ENCODE measurements at places on chromosomes 16 and 17.

- no peak for DNase-seq
Measured at GRCh38 chr17:82820278-82821251, 19.3 kb downstream of the ZNF750 start.

GRCh38 chr17:49557312-49558024, 18.2 kb upstream of the NXPH3 start:
- DNase-seq = peak; percentile 79

DNA sequence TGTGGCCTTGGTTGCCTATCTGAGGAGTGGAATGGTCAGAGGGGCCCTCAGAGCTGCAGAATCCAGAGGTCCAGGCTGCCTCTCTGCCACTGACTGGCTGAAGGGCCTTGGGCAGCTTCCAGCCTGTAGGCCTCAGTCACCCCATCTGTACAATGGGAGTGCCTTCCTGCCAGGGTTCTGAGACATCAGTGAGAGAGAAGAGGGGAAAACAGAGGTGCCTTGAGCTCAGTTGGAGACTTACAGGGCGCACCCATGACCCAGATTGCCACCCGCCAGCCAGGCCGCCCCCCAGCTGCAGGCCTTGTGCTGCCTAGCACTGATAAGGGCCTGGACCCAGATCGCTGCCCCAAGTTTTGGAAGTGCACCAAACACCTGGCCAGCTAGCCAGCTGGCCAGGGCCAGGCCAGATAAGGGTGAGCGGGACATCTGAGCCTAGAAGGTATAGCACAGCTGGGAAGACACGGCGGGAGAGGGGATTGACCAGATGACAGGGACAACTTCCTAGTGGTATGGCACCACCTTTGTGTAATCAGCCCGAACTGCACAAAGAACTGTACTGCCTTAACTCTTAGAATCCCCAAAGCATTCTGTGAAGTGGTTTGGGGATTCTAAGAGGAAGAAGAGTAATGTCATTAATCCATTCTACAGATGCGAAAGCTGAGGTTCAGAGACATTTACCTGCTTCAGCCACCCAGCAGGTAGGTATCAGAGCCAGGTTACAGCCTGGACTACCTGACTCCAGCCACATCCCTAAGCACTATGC, 1.4 kb downstream of the SLC4A1 start:
- DNase-seq = no peak

DNA sequence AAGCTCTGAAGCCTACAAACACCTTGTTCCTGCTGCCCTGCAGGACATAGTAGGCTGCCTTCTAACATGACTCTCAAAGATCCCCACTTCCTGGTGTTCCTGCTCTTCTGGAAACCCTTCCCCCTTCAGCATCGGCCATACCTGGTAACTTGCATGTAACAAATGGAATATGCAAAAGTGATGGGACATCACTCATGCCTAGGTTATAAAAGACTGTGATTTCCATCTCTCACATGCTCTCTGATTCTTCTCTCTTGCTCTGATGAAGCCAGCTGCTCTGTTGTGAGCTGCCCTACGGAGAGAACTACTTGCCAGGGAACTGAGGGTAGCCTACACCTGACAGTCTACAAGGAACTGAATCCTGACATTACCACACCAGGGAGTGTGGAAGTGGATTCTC, 72.9 kb upstream of the IRX6 start:
- no peak for DNase-seq

DNA sequence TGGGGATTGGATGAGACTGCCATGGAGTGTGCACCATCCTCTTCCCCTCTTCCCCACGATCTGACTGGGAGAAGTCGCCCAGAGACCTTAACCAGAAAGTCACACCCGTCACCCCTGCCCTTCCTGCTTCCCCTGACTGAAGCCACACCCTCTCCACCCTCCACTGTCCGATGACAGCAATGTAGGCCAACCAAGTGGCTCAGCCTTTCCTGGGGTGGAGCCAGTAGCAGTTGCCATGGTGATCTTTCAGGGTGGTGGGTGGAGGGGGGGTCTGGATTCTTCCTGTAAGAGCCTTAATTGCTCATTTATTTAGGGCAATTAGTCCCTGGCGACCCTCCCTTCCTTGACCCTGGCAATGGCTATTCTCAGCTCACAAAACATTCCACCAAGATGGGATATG, 37.5 kb upstream of the PHB1 start:
- no peak for DNase-seq

GRCh38 chr17:70105641-70106040, 30.6 kb downstream of the KCNJ16 start:
- DNase-seq = no peak

- DNase-seq = no peak
Measured at GRCh38 chr17:30801671-30802070, 22.8 kb downstream of the CRLF3 start.

- no peak for DNase-seq
Measured at GRCh38 chr17:56786989-56787482, 46.7 kb downstream of the C17orf67 start.

DNA sequence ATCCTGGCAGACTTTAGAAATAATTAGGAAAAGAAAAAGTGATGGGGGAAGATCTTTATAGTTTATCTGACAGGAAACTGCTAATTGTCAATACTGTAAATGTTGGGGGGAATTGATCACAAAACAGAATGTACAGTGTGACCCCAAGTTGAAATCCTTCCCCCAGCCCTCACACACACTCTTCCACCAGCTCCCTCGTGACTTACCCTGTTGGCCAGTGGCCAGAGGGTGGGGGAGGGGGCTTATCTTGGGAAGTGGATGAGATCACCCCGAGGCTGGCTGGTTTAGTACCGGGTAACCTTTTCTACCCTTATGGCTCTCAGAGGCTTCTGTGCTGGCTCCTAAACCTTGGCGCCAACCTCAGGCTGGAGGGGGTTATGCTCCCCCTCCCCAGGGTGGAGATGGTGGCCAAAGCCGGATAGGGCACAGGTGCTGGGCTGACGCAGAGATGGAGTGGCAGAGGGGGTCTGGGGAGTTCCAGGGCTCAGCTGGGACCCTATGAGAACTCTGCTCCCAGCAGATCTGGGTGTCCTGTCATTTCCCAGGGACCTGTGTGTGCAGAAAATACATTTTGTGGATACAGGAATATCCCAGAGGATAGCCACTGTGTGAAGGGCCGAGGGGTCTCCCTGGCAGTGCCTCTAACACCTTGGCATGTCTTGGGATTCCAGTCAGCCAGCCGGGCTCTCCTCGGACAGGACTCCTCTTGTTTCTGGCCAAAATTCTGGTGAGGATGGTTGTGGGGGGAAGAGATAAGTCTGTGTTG, 18.6 kb downstream of the CDH16 start:
- peak; percentile 58 for DNase-seq

GRCh38 chr17:56708670-56709410, 115.3 kb downstream of the NOG start:
- DNase-seq = no peak

GRCh38 chr17:76687298-76688164, 23.2 kb downstream of the MXRA7 start:
- DNase-seq = no peak

GRCh38 chr16:76459111-76459510, 181.9 kb downstream of the CNTNAP4 start:
- no peak for DNase-seq

- no peak for DNase-seq
Measured at GRCh38 chr17:13413001-13413400, 188.7 kb downstream of the HS3ST3A1 start.

Data from NCI-H2171 treated with DMSO at 0.1 percent for 48 hours (cell line).